ENCODE measurements at places on chromosomes 7 and 10.
A peak's percentile ranks its signal among the peaks of the same experiment; 100 is the strongest.

- DNase-seq, result no peak
Observed at GRCh38 chr7:7399707-7400106, 136.0 kb downstream of the COL28A1 start.

GRCh38 chr10:109259293-109259692, 664.0 kb downstream of the XPNPEP1 start:
- no peak for DNase-seq

- DNase-seq, result no peak
Observed at GRCh38 chr7:8175929-8176369, 86.0 kb downstream of the ICA1 start.

DNA sequence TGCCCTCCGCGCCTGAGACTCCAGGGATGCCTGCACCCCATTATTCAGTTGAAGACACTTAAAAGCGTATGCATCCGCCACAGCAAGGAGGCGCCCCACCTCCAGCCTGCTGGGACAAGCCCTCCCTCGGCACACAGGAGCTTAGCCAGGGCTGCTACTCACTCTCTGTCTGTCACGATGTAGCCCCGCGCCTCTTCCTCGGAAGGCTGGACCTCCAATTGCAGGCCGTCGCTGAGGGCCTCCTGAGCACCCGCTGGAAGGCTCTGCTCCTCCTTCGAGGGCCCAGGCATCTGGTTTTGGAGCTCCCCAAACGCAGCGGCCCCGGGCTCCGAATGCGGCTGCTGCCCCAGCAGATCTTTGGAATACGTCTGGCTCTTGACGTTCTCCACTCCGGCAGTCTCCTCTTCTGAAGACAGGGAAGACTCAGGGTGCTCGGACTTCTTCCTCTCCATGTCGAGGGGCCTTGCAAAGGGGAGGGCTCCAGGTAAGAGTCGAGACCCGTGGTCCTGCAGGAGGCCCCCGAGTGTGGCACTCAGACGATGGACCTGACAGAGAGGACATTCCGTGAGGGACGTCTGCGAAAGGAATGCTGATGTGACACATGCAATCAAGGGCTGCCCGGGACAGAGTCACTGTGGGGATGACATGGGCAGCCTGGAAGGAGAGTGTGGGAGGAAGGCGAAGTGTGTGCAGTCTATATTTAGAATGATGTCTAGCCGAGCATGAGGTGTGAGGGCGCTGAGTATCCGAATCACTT, 453.9 kb downstream of the PTPRN2 start:
- no peak for DNase-seq

- DNase-seq, result no peak
Observed at GRCh38 chr10:69801434-69802315, at the start of gene COL13A1. Gene COL13A1 (plus strand): TSS chr10:69801906. CDS start chr10:69802424, 518 bp downstream.

DNA sequence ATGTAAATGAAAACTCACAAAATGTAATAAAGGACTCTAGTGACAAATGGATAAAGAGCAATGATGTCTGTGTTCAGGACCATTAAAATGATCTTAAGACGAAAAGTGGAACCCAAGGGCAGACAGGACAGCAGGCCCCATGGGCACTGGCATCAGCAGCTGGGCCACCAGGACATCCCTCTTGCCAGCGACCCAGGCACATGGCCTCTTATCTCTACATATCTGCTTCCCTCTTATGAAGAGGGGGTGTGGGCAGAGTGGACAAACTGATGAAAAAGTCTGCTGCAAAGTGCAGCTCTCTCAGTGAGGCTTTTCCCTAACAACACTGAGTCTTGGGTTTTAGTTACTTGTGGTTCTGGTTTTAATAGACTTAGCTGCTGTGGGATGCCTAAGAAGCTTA, 44.8 kb upstream of the ANKRD1 start:
- no peak for DNase-seq

DNA sequence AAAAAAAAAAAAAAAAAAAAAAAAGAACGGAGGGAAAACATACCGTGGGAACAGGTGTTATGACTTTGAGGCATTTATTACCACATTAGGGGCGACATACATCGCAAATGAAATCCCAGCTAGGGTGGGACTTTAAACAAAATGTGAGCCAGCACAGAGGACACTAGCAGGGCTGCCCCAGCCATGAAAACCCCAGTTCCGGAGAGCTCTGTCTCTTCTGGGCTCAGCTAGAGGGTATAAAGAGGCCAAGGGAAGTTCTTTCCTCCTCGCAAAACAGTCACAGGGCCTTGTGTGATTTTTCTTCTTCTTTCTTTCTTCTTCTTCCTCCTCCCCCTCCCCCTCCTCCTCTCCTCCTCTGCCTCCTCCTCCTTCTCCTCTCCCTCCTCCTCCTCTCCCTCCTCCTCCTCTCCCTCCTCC, 59.9 kb upstream of the ECHDC3 start:
- no peak for DNase-seq

GRCh38 chr7:65955718-65956117, 26.3 kb downstream of the GUSB start:
- no peak for DNase-seq

DNA sequence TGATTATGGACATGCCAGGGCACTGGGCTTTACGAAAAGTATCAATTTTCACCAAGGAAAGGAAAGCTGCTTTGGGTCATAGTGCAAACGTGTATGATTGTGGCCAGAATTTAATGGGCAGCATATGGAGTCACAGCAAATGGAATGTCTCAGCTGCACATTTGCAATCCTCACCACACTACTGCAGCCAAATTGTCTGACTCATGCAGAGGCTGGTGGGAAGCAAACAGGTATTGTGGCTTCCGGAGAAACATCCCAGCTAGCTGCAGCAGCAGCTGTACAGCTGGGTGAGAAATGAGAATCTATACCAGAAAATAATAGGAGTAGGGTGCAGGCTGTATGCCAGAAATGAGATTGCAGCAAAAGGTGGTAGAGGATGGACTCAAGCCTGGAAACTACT, 374.7 kb upstream of the VWC2 start:
- DNase-seq, result no peak

GRCh38 chr10:86931872-86932271, 25.5 kb downstream of the MMRN2 start:
- no peak for DNase-seq

GRCh38 chr10:122349758-122350369, 24.6 kb upstream of the PLEKHA1 start:
- no peak for DNase-seq

GRCh38 chr10:90051053-90051452, 349.7 kb downstream of the KIF20B start:
- no peak for DNase-seq

DNA sequence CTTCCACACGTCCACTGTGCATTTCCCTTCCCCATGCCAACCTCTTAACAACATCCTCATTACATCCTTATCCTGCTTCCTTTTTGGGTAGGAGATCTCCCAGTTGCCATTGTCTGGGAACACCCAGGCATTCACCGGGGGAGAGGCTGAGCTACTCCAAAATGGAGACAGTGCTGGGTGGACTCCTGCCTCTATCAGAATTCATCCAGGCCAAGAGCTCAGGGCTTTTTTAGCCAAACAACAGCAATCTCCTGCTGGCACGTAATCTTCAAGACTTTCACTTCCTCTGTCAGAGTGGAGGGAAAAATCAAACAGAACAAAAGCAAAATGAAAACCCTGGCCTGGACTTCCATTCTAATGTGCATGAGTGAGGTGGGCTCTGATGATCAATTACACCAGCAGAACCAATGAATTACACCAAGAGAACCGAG, 245.0 kb downstream of the PRPF18 start:
- no peak for DNase-seq

GRCh38 chr7:27921081-27921836, 181.3 kb downstream of the TAX1BP1 start:
- DNase-seq, result no peak

GRCh38 chr10:61135276-61135721, 191.3 kb upstream of the RHOBTB1 start:
- no peak for DNase-seq

- DNase-seq, result no peak
Observed at GRCh38 chr7:87146740-87147386, 5.4 kb upstream of the DMTF1 start.

- DNase-seq, result no peak
Observed at GRCh38 chr7:7188091-7188490, 5.7 kb downstream of the C1GALT1 start.

DNA sequence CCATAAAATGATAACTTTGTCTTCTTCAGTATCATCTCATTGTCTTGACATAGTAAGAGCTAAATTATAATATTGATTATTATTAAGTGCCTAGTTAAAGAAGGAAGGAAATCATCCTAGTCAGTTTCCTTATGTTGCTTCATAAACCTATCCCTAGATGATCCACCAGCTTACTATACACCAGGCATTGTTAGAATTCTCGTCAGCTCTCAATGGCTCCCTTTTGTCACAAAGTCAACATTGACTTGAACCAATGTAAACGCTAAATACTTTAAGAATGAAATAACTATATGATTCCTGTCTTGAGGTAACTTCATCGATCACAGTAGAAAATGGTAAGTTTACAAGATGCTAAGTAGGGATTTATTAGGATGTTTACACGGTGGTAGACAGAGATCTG, 1162.9 kb downstream of the CNTNAP2 start:
- no peak for DNase-seq

DNA sequence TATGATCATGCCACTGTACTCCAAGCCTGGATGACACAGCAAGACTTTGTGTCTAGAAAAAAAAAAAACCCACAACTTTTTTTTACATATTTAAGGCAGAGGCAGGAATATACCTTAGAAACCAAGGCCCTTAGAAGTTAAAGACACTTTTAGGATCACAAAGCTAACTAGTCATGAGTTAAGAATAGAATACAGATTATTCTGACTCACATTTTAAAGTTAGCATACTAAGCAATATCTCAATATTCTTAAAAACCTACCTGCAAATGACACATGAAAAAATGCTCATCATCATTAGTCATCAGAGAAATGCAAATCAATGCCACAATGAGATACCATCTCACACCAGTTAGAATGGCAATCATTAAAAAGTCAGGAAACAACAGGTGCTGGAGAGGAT, 177.7 kb downstream of the CHCHD3 start:
- DNase-seq, result no peak

- no peak for DNase-seq
Observed at GRCh38 chr7:142385491-142386340, 127.9 kb upstream of the PRSS58 start.

DNA sequence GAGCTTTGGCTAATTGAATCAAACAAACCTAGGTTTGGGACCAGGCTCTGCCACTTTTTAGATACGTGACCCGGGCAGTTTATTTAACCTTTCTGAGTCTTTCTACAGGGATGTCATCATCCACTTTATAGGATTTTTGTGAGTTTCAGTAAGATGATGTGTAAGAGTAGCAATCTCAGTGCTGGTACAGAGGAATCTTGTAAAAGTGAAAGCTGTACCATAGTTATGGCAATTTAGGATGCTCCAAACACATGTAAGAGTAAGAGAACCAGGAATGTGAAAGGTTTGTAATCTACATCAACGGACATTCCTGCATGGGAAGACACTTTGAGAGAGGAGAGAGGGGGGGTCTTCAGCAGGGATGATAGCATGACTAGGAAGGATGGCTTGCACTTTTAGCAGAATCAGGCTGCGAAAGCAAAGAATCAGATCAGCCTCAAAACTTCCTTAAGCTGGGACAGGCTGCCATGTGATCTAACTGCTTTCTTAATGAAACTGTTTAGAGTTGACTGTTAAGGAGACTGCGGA, 968 bp downstream of the NOLC1 start:
- DNase-seq, result no peak

GRCh38 chr7:29285444-29285793, 90.8 kb downstream of the CHN2 start:
- peak; percentile 17 for DNase-seq

- DNase-seq, result no peak
Observed at GRCh38 chr10:75861582-75861981, 430.2 kb downstream of the LRMDA start.

DNA sequence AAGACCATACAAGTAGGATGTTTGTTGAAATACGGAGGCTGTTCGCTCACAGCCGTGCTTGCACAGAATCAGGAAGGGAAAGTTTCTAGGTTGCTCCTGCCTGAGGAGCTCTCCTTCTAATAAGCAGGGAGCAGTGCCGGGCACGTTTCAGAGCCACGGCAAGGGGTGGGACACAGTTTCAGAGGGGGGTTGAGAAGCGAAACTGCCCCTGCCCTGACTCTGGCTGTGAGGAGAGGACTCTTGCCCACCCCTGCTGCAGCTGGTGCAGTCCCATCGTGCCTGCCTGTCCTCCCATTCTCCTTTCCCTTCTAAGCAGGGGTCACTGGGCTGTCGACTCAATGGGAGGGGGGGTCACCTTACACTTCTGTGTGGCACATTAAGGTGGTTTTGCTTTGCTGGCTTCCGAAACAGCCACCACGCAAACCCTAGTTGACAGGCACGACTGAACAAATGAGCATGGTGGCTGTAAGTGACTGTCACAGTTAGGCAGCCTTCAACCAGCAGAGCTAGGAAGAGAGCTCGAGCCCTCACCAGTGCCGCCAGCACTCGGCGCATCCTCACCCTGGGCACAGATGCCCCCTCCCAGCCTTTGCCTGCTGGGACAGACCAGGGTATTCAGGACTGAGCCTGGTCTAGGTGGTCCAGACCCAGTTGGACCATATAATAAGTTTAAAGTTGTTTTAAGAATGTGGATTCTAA, 37.5 kb downstream of the ZNF467 start:
- no peak for DNase-seq

GRCh38 chr10:71966046-71967004, 2.1 kb downstream of the CHST3 start:
- DNase-seq, result no peak

GRCh38 chr7:142477079-142477651, 219.3 kb upstream of the PRSS58 start:
- DNase-seq, result no peak

DNA sequence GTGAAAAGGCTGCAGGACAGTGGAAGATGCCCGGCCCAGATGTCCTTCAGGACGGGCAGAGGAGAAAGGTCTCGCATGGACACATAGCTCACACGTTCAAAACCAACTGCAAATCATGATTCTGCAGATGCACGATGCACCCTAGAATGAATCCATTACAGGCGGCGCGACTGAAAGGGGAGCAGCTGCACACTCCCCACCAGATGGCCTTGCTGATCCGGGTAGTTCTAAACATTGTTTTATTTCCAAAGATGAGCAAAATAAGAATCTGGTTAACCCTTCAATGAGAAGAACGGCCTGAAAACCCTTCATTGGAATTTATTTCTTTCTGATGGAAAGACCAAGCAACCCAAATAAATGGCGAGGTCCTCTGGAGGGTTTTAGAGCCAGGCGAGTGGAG, 33.8 kb downstream of the CHST15 start:
- no peak for DNase-seq

GRCh38 chr10:126581648-126582046, 88.8 kb downstream of the C10orf90 start:
- DNase-seq, result no peak

GRCh38 chr7:94104301-94104700, 100.1 kb upstream of the BET1 start:
- no peak for DNase-seq

- DNase-seq, result no peak
Observed at GRCh38 chr10:35059481-35059880, 30.7 kb downstream of the CUL2 start.

DNA sequence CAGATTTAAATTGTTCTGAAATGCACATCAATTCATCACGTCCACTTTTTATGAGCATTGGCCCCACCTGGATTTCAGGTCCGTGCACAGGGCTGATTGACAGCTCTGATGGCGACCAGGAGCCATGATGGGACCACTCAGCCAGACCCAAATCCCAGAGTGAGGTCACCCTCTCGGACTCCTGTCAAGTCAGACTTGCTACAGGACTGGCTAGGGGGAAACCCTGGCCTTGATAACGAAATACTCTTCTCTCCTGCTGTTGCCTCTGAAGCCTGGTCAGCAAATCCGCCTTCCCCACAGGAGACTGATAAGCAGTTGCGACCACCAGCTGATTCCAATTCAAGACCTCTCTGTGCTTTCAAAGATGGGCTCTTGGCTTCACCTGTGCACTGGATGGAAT, 76.4 kb downstream of the CARD11 start:
- no peak for DNase-seq

GRCh38 chr10:19654576-19654975, 161.7 kb upstream of the PLXDC2 start:
- no peak for DNase-seq

Data from stimulated activated CD8-positive, alpha-beta memory T cell treated with anti-CD3 and anti-CD28 coated beads, Interleukin-2, amount 100 ng/mL, for 1 hour (primary cell).